ENCODE measurements at places on chromosomes 5 and 9.

DNA sequence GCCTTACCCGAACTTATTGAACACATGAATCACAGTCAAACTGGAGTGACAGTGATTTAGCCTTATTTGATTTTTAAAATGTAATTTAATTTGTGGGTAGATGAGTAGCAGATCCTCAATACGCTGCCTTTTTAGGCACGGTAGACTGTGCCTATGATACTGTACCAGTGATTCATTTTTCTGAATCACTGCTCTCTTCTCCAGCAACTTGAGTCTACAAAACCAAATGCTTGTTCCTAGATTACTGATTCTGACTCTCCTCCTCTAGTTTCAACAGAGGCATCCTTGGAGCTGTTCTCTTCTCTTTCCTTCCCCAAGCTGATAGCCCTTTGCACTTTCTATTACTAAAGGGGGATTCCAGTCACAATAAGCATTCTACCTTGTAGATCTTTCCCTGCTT lies 94.3 kb upstream of the IL7R start:
- no peak for DNase-seq

DNA sequence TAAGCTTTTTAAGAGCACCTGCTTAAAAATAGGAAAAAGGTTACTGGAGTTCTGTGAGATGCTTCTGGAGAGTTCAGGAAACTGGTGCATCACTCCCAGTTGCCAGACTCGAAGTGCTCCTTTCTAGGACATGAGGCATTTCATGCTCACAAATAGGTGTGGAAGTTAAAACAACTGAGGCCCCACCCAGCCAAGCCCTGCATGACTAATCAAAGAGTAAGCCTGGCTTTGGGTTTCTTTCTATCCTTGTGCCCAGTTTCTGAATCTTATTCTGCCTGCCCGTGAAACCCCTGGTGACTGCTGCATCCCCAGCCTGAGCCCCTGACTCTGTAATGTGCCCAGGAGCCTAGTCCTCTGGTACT lies 7.7 kb downstream of the SPINK9 start:
- DNase-seq: no peak

DNA sequence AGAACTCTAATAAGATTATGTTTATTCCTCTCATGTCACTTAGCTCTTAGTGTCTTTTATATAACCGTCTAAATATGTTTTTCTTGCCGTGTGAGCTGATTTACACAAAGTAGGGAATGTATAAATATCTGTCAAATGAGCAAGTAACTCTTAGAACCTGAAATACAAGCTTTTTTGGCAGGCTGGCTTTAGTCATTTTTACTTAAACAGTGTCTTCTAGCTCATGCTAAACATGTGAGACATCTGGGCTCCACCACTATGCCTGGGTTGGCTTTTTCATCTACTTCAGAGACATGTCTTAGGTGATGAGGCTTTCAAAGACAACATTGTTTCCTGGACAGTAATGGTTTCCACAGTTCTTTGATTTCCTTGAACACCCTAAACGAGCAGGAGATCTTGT lies 137.2 kb upstream of the ZNF608 start:
- DNase-seq: no peak

GRCh38 chr9:30235068-30235467 lies 2149.4 kb upstream of the ACO1 start:
- DNase-seq: no peak

GRCh38 chr5:154984946-154985516 lies 28.5 kb upstream of the KIF4B start:
- DNase-seq: no peak

DNA sequence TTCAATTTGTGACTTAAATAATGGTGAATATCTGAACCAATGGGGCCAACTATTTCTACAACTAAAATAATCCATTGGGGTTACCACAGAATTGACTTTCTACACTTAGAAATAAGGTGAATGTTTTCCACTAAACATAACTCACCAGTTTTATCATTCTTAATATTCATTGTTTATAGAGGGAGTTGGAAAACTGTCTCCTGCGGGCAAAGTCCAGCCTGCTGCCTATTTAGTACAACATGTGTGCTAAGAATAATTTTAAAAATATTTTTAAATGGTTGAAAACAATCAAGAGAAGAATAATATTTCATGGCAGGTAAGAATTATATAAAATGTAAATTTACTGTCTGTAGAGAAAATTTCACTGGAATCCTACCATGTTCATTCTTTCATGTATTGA lies 45.2 kb upstream of the ZFAND5 start:
- DNase-seq: no peak

DNA sequence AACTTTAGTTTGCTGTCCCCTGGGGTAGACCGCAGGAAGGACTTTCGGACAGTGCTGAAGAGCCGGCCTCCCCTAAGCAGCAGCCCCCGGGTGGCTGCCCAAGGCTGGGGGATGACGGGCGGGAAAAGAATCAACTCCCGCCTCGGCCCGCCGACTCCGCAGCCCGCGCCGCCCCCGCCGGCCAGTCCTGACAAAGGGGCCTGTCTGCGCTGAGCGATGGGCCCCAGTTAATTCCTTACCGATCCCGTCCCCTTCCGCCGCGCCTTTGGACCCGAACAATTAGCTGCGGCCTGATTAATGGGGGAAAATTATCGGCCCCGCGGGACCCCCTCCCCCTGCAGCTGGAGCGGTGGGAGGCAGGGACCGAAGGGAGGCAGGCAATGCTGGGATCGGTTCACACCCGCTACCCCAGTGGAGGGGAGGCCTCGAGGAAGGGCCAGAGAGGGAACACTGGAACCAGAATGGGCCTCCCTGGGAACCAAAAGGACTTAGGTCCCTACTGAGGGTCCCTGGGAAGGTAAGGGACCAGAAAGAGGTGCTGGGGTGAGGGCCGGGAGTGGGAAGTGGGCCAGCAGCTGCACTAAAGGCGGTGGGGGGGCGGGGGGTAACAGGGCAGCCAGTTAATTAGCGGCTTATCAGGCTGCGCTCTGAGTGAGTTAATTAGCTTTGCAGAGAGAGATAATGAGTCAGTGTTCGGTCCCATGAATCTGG lies 4.2 kb downstream of the ARID3C start:
- DNase-seq: no peak

DNA sequence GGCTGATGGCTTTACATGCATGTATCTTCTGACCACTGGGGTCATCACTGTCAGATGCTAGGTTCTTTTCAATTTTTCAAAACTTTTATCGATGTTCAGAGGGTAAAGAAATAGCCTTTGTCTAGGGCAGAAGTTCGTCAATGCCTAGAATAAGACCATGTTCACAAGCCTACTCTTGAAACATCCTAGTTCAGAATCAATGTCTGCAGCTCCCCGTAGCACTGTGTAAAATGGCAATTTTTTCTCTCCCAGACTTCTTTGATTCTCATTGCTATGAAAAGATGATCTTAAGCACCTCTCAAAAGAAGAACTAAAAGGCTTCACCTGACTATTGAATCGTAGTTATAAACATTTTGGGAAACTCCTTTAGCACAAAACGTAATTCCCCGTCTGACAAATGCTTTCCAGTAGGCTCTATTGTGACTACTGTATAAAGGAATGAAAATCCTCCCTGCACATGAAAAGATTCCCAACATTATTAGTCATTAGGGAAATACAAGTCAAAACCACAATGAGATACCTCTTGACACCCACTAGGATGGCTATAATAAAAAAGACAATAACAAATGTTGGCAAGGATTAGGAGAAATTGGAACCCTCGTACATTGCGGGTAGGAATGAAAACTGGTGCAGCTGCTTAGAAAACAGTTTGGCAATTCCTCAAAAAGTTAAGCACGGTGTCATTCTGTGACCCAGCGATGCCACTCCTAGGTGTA lies 263.5 kb downstream of the ARHGAP26 start:
- DNase-seq: peak; percentile 84

- DNase-seq: no peak
Measured at GRCh38 chr5:42309865-42310264, 113.4 kb upstream of the GHR start.

- no peak for DNase-seq
Measured at GRCh38 chr5:27191786-27192510, 153.6 kb upstream of the CDH9 start.

DNA sequence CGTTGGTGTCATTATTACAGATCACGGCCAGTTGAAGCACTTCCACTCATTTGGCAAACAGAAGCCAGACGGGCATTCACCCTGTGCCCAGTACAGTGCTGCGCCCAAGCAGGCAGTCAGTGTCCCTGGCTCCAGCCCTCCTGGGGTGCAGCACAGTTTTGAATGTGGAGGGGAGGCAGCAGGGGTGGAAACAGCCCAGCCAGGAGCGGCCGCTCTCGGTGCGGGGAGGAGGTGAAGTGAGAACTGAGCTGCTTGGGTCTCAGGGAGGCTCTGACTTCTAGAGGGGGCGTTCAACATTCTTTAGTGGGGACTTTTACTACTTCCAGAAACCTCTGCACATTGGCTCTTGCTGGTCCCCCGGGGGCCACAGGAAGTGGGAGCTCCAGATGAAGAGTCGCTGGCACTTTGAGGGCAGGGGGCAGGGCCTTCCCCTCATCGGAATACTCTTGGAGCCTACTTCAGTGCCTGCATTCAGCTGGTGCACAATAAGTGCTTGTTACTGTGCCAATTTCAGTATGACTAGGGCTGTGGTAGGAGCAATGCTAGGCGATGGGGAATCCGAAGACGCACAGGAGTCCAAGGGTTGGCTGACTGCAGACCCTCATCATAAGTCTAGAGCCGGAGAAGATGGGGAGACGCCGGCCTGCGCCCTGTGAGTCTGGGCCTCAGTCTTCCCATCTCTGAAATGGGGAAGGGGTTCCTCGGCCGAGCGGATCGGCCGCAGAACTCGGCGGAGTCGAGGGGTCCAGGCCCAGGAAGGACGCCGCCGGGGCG lies 492 bp upstream of the NEK6 start:
- no peak for DNase-seq

DNA sequence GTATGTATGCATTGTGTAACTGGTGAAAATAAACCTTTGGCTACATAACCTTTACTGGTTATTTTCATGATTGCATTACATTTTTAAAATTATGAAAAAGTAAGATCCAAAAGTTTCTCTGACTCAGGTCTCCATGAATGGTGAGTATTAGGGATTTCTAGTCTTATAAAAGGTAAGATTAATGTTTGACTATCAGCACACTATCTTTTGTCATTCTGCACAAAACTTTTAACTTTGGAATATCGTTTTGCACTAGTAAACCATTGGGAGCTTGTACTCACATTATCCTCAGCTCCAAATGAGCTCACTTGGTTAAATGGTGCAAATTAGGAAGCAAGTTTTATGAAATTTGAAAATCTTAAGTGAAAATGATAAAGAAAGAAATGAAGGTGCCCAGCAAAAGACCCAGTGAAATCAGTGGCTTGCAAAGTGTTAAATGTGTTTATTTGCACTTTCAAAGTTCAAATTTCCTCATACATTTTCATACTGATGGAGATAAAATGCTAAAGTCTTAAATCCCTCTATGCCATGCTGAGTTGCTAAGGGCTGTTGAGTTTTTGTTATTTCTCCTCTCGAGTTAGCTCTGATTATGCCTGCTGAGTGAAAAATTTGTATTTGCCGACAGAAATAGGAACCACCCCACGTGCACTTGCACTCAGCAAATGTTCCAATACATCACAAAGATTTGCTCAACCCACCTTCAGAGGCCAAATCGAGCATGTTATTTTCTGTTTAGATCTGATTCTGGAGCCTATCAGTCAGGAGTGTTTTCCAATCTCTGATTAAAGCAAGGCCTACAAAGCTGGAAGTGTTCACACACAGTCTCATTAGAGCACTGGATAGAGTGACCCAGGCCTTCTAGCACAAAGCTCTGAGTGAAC lies 885.7 kb downstream of the NR2F1-AS1 start:
- DNase-seq: no peak

DNA sequence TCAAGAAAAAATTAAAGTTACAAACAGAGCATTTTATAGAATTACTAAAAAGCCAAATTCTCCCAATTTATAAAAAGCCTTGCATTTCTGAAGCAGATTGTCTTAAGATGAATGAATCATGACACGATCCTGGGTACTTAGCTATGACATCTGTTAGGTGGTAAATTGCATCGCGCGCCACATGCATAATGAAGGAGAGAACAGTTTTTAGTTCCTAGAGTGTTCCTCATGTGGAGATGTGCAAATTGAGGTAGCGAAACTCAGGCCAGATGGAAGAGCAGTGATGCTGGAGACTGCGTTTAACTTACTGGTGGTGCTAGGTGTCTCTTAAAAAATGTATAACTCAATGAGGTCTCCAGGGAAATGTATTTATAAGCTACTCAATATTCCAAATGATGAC lies 516.1 kb downstream of the EFNA5 start:
- DNase-seq: no peak

GRCh38 chr9:34575862-34576596 lies 13.5 kb downstream of the CNTFR start:
- DNase-seq: no peak

DNA sequence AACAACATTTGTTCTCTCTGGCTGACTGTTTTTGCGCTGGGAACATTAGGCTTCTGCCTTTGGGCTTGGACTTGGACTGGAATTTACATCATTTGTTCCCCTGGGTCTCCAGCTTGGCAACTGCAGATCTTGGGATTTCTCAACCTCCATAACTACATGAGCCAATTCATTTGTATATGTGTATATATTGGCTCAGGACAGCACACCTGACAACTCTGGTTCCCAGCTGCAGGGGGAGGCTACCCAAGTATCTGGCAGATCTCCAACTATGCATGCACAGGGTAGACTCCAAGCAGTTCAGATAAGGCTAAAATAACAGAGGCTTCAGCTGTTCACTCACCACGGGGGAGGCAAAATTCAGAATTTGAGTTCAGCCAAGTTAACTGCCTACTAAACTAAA lies 31.6 kb upstream of the F2RL1 start:
- peak; percentile 19 for DNase-seq

- no peak for DNase-seq
Measured at GRCh38 chr9:20997503-20998076, 33.9 kb downstream of the HACD4 start.

- no peak for DNase-seq
Measured at GRCh38 chr9:79946712-79947111, 374.9 kb downstream of the TLE4 start.
